ENCODE measurements at places on chromosomes 5 and 9.

- DNase-seq = no peak
Observed at GRCh38 chr5:127431977-127432585, 85.4 kb upstream of the PRRC1 start.

- DNase-seq = no peak
Observed at GRCh38 chr5:151630088-151630487, 39.0 kb upstream of the FAT2 start.

DNA sequence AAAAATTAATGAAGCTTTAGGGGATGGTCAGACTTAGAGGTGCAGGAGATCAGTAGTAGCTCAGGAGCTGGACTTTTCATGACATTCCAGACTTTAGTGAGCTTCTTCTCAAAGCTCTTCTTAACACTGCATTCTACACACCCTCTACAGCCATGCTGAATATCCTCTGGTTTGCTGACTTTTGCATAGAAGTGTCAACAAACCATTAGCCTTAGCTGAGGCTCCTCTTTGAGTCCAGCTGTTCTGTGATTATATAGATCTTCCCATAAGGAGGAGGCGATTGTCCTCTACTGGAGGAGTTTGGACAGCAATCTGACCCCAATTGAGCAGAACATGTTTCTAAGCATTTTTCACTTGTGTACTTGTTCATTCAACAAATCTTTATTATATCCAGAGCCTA lies 75.0 kb upstream of the RUSC2 start:
- no peak for DNase-seq

- DNase-seq = no peak
Observed at GRCh38 chr5:57598756-57599155, 116.1 kb upstream of the ACTBL2 start.

DNA sequence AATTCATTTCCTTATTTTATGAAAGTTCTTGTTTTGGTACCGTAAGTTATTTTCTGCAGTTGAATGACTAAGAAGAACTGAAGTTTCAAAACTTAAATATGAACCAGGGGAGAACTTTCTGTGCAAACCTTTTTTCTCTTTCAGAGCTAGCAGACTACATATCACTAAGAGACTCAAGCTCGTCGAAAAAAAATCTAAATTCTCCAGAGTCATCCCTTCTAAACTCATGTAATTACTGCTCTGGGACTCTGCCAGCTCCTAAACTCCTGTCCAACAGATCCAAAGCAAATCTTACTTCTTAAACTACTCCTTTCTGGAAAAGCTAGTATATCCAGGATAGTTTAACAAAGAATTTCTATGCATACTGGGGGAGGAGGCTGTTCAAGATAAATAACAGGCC lies 87.0 kb upstream of the NR5A1 start:
- no peak for DNase-seq
